ENCODE measurements at places on chromosomes 1 and 21. TPM values are rescaled to one million over a fixed set of nuclear protein-coding genes. Genes with fewer than 3 reads are reported as not detected.
A peak's percentile ranks its signal among the peaks of the same experiment; 100 is the strongest.

DNA sequence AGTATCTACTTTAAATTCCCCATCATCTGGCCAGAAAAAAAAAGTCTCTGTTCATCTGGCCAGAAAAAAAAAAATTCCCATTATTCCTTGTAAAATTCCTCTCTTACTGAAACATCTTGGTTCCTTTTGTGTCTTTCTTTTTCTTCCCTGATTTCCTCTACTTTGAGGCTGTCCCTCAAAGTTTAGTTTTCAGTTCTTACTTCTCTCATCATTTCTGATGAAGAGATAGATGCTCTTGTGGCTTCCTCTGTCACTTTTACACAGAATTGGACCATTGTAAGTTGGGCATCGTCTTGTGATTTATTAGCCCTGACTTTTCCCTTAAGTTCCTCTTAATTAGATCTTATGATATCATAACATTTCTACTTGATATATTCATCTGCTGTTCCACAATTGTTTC is 6.5 kb downstream of the SOAT1 start:
- H3K4me1 ChIP-seq, result no peaks in the 10 kb centered on the region
- H3K27me3 ChIP-seq, result peaks cover 30% of the 10 kb centered on the region
- DNase-seq, result no peak
- peaks cover under 1% of the 10 kb centered on the region for H3K36me3 ChIP-seq
- H3K4me3 ChIP-seq, result no peak overlapping the region

GRCh38 chr1:171295821-171296220 is 18.2 kb upstream of the FMO4 start:
- H3K4me3 ChIP-seq, result no peak overlapping the region
- H3K27ac ChIP-seq, result no peak overlapping the region
- H3K4me1 ChIP-seq, result peaks cover 29% of the 10 kb centered on the region
- peaks cover 2% of the 10 kb centered on the region for H3K36me3 ChIP-seq

- H3K27me3 ChIP-seq, result no peaks in the 10 kb centered on the region
- no peak for DNase-seq
- H3K36me3 ChIP-seq, result no peaks in the 10 kb centered on the region
- no peaks in the 10 kb centered on the region for H3K4me1 ChIP-seq
Measured at GRCh38 chr21:38310646-38311485, 54.1 kb downstream of the KCNJ15 start.

GRCh38 chr1:197463142-197463541 is 195.1 kb downstream of the CRB1 start:
- H3K36me3 ChIP-seq, result no peaks in the 10 kb centered on the region
- DNase-seq, result no peak
- H3K4me3 ChIP-seq, result no peak overlapping the region
- H3K4me1 ChIP-seq, result peaks cover 5% of the 10 kb centered on the region

GRCh38 chr1:2300004-2300771 is 72.1 kb downstream of the SKI start:
- no peak overlapping the region for H3K27ac ChIP-seq
- no peak overlapping the region for H3K4me3 ChIP-seq
- H3K36me3 ChIP-seq, result peaks cover 25% of the 10 kb centered on the region
- H3K4me1 ChIP-seq, result no peaks in the 10 kb centered on the region

DNA sequence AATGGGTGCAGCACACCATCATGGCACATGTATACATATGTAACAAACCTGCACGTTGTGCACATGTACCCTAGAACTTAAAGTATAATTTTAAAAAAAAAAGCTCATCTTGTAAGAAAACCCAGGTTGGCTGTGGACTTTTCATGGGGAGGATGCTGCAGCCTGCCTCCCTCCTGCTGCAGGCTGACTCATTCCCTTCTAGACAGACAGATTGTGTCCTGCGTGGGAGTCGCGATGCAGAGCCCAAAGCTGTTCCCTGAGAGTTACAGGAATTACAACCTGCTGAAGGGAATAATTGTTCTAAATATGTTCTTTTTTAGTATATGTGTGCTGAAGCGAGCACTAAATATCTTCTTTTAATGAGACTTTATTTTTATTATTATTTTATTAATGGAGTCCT is 93.2 kb downstream of the TBX19 start:
- no peaks in the 10 kb centered on the region for H3K36me3 ChIP-seq
- no peaks in the 10 kb centered on the region for H3K4me1 ChIP-seq
- DNase-seq, result no peak
- no peaks in the 10 kb centered on the region for H3K27me3 ChIP-seq
- H3K4me3 ChIP-seq, result no peak overlapping the region

GRCh38 chr21:36297938-36298572 is 21.9 kb upstream of the MORC3 start:
- no peaks in the 10 kb centered on the region for H3K27me3 ChIP-seq
- no peaks in the 10 kb centered on the region for H3K4me1 ChIP-seq
- no peak overlapping the region for H3K27ac ChIP-seq
- DNase-seq, result no peak

DNA sequence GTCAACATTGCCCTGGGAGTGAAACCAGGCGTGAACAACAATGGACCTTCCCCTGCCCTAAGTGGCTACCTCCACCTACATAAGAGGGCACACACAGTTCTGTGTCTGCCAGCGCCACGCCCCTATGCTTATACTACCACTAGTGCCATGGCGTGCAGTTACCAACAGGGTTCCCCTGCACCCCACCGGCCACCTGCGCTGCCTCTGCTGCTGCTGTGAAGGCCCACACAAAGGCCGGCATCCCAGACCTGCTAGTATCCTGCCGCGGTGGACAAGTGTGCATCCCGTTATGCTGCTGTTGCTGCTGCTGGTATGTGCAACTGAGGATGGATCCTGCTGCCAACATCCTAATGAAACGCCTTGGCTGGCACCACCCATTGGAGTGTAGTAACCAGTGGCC is 75.7 kb downstream of the INTS7 start:
- H3K4me3 ChIP-seq, result no peak overlapping the region
- no peaks in the 10 kb centered on the region for H3K4me1 ChIP-seq
- no peaks in the 10 kb centered on the region for H3K27me3 ChIP-seq
- H3K27ac ChIP-seq, result no peak overlapping the region
- H3K36me3 ChIP-seq, result peaks cover 31% of the 10 kb centered on the region

DNA sequence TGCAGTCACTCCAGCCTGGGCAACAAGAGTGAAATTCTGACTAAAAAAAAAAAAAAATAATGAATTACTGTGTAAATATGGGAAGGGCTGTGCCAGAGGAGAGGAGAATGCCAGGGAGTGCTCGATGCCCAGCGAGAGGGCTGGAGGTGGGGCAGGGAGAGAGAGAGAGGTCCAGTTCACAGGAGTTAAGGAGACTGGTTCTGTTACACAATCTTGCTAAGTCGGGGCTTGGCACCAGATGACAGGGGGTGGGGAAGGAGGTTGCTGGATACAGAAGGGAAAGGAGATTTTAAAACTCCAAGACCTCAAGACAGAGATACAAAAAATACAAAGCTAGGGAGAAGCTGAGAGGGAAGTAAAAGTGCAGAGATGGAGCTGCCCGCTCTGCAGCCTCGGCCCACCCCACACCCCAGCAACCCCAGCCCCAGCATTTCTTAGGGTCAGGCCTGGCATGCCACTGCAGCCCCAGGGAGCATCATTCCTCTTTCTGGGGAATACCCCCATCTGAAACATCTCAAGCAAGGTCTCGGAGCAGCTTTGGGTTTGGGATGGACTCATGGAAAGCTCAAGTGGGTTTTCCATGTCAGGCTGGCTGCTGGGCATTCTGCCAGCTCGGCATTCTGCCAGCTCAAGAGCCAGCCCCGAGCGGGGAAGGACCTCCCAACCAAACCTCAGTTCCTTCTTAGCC is 991 bp downstream of the SELENBP1 start:
- H3K4me3 ChIP-seq, result peak overlapping the region; percentile 76
- H3K36me3 ChIP-seq, result no peaks in the 10 kb centered on the region
- H3K4me1 ChIP-seq, result no peaks in the 10 kb centered on the region
- H3K27me3 ChIP-seq, result no peaks in the 10 kb centered on the region

- no peak overlapping the region for H3K27ac ChIP-seq
- no peak for DNase-seq
- no peak overlapping the region for H3K4me3 ChIP-seq
- no peaks in the 10 kb centered on the region for H3K4me1 ChIP-seq
Measured at GRCh38 chr21:15842565-15842880, 112.7 kb downstream of the USP25 start.

DNA sequence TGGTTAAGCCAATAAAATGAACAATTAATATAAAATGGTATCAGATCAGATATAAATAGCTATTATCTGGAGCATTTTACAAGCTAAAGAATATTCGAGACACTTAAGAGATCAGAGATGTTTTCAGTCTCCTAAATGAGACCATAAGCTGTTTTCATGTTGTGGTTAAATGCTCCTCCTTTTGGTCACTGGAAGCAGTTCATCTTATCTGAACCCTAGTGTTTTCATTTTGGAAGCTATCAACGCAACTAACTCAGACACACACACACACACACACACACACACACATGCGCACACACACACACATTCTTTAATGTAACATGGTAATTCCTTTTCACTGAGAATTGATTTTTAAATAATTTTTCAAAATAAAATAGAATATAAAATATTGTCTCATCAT is 10.0 kb upstream of the LRRC8C start:
- no peak for DNase-seq
- no peak overlapping the region for H3K27ac ChIP-seq
- no peak overlapping the region for H3K4me3 ChIP-seq

GRCh38 chr1:202217516-202217915 is 23.9 kb downstream of the LGR6 start:
- no peak overlapping the region for H3K4me3 ChIP-seq
- DNase-seq, result no peak
- no peak overlapping the region for H3K27ac ChIP-seq
- no peaks in the 10 kb centered on the region for H3K27me3 ChIP-seq
- H3K36me3 ChIP-seq, result no peaks in the 10 kb centered on the region

DNA sequence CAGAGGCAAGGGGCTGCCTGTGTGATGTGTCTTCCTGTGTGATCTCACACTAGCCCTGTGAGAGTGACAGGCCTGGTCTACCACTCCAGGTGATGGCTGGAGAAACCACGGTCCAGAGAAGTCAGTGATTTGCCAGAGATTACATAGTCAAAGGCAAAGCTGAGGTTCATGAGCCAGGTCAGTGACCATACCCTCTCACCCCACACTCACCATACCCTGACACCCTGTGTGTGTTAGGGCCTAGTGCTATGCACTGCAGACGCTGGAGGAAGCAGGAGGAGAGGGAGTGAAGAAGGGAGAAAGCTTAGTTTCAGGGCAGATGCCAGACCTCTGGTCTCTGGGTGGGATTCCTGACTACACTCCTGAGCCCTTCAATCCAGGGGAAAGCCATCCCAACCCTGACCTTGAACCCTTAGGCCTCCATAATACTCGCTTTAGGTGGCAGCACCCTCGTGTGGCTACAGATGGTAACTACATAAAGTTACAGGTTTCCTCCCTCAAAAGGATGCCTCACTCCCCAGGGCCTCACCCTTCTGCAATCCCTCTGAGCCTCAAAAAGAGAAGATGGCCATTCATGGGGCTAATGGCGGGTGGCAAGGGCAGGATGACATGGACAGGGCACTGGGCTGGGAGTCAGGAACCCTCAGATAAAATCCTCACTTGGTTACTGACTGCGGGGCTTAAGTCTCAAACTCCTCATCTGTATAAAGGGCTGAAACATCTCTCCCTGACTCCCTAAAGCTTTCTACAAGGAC is 20.8 kb upstream of the SDC3 start:
- DNase-seq, result peak; percentile 73
- H3K27ac ChIP-seq, result no peak overlapping the region
- peaks cover 24% of the 10 kb centered on the region for H3K36me3 ChIP-seq

GRCh38 chr1:233883671-233884070 is 20.8 kb upstream of the SLC35F3 start:
- H3K4me1 ChIP-seq, result no peaks in the 10 kb centered on the region
- H3K27ac ChIP-seq, result no peak overlapping the region
- H3K4me3 ChIP-seq, result no peak overlapping the region
- peak; percentile 44 for DNase-seq
- no peaks in the 10 kb centered on the region for H3K36me3 ChIP-seq

GRCh38 chr21:33914188-33914587 is 1.4 kb downstream of the ATP5PO start:
- no peak overlapping the region for H3K27ac ChIP-seq
- no peaks in the 10 kb centered on the region for H3K27me3 ChIP-seq
- peak overlapping the region; percentile 99 for H3K4me3 ChIP-seq
- no peak for DNase-seq
- H3K36me3 ChIP-seq, result peaks cover 45% of the 10 kb centered on the region

The CFHR4 gene
- total RNA-seq, result not detected

The NDUFV3 gene
- total RNA-seq, result 32.6 TPM

The KLHDC9 gene
- total RNA-seq, result 7.0 TPM
